ENCODE measurements at places on chromosomes 5 and 9.

- DNase-seq: no peak
Measured at GRCh38 chr5:61327760-61328753, 4.0 kb upstream of the ZSWIM6 start.

GRCh38 chr9:20397348-20397747, 225.0 kb downstream of the MLLT3 start:
- DNase-seq: no peak

- no peak for DNase-seq
Measured at GRCh38 chr5:110916381-110917049, 155.0 kb upstream of the TSLP start.

GRCh38 chr9:95874303-95874988, 1.0 kb upstream of the ERCC6L2 start:
- no peak for DNase-seq

DNA sequence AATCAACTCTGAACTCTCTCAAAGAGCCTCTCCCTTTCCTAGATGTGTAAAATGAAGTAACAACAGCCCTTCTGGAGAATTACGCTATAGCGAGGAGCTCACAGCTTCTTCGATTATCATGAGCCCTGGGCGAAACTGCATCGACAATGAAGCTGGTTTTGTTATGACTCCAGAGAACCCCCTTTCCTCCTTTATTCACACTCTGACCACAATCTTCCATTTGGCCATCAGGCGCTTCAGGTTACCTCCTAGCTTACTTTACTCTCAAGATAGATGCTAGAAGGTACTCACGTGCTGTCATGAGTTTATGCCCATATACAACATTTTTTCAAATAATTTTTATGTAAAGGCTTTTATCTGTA, 362.7 kb upstream of the RFX3 start:
- DNase-seq: no peak

DNA sequence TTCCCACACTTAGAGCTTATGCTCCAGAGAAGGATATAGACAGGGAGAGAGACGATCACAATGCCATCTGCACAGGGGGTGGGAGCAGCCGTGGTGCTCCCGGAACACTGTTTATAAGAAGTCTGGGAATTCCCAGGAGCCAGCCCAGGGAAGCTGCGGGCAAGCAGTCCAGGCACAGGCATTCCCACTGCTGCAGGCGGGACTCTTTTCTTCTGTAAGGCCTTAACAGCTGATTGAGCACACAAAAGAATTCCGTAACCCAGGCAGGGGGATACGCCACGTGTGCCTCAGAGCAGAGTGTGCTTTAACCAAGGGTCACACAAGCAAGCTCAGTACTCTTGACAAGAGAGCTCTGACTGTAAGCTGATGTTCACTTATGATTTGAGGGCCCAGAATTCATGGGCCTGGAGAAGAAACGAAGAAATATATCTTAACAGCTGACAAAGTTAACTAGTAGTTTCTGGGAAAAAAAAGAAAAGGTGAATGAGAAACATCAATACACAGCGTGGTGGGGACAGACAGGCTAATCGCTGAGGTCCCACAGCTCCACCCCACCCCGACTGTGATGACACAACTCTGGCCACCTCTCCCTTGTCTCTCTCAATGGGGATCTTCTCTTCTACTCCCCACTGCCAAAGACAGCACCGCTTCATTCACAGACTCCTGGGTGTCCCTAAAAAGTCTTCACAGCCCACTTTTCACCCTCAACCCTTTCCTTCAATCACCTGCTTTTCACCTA, 85.9 kb upstream of the SIMC1 start:
- no peak for DNase-seq

GRCh38 chr9:126613651-126614050, at the start of gene LMX1B:
Gene LMX1B, plus strand, starts transcription at chr9:126613928. Its CDS starts 522 bp downstream, at chr9:126614450.
- DNase-seq: no peak

DNA sequence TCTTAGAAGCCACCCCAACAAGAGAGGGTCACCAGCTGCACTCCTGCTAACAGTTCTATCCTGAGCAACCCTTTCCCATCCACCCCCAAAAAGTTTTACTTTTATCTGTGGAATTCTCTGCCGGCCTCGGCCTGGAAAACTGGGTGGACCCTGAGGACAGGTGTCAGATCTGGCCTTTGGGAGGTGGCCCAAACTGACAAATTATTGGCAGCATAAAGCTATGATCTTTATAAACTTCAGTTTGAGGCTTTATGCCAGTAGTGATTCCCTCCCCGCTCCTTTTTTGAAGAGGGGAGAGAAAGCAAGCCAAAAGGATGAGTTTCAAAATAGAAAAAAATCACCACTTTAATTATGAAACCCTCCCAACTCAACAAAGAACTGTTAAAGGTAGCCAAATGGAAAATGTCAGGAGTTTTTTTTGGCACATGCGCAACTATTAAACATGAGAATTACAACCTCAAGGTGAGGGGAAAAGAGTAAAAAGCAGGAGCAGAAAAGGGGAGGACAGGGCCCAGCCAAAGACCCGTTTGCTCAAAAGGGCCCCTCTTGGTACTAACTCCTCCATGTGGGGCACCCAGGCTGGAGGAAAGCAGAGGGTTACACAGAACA, 49.4 kb downstream of the FBXW11 start:
- DNase-seq: no peak

DNA sequence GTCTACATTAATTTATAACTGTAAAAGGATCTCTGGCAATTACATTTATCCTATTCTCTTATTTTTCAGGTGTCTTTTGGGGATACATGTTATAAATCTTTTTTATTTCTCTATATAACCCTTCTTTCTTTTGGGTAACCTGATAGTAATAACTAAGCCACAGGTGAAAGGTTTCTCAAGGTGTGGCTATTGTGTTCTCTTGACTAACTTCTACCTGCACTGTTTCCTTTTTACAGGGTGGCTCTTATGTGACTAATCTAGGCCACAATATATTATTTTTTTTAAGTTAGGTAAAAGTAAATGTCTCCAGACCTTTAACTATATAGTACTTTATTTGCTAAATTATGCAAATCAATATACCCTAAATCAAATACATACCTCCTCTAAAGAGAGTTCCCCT, 193.2 kb downstream of the EFNA5 start:
- DNase-seq: no peak

DNA sequence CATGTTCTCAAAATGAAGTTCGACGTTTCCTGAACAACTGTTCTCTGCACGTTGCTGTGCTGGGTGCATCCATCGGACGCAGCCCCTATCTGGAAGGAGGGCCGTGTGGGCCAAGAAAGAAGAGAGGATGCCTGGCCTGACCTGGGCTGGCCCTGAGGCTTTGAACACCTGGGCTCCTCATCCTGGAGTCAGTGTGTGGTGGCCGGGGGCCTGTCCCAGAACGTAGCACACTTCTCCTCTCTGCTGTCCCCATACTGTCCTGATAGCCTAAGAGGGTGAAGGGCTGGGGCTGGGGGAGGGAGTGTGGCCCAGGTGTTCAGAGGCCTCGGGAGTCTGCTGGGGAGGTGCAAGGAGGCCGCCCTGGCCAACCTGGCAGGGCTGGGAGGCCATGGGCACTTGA, 21.5 kb downstream of the COL5A1 start:
- DNase-seq: no peak

DNA sequence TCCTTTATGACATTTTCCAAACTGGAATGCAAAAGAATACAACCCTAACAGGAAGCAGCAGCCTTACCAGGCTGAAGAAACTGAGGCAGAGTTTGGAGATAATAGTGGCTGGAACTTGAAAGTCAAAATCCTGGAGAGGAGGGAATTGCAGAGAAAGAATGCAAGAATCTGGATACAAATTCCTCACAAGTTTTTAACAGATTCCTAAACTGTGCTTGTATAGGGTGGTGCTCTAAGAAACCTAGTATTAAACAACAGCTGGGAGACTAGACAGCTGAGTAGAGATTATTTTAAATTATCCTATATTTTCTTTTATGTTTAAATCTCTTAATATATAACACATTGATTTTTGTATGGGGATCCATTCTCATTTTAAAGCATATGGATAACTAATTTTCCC, 30.7 kb downstream of the INVS start:
- no peak for DNase-seq

DNA sequence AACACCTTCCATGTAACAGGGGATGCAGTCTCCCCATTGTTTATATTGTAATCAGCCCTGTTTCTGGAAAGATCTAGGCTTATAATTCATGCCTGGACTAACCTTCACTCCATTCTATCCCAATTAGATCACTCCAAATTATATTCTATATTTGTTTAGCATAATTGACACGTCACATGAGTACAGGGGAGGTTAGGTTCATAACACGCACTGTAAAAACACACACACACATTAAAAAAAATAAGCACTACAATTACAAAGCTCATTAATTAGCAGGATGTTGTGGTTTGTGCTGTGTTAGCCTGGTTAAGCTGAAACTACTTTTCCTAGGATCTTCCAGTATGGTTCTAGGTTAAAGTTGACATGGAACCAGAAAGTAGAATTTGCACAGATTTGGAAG, 126.0 kb downstream of the MLLT3 start:
- no peak for DNase-seq

DNA sequence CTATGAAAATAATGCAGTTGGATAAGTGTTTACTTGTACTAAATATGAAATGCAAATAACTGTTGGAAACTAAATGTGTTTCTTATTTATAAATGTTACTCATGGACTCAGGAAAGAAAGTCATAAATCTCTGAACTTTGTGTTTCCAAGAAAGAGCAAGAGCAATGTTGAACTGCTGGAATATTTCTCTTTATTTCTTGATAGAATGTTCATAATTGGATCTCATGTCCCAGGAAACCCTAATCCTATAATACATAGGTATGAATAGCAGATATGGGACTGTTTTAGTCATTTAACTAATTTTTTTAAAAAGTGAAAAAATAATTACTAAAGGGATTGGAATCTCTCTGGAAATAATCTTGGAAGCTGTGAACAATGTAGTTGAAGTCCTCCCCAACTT, 245.0 kb upstream of the ACTBL2 start:
- DNase-seq: no peak

GRCh38 chr5:153823036-153823435, 215.7 kb downstream of the FAM114A2 start:
- DNase-seq: no peak

DNA sequence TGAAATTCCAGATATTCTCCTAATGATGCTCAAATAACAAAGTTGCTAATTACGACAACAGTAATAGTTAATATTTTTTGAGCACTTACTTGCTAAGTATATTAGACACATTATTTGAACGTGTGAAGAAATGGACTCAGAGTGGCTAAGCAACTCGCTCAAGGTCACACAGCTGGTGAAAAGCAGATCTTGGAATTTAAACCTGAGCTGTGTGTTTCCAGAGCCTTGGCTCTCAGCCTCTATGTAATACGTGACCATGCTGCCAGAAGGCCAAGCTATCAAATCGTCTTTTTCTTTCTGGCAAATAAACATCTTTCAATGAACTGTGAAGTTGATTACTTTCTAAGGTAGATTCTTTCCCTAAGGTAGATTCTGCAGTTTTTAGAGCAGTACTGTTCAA, 61.6 kb downstream of the KCTD16 start:
- no peak for DNase-seq

DNA sequence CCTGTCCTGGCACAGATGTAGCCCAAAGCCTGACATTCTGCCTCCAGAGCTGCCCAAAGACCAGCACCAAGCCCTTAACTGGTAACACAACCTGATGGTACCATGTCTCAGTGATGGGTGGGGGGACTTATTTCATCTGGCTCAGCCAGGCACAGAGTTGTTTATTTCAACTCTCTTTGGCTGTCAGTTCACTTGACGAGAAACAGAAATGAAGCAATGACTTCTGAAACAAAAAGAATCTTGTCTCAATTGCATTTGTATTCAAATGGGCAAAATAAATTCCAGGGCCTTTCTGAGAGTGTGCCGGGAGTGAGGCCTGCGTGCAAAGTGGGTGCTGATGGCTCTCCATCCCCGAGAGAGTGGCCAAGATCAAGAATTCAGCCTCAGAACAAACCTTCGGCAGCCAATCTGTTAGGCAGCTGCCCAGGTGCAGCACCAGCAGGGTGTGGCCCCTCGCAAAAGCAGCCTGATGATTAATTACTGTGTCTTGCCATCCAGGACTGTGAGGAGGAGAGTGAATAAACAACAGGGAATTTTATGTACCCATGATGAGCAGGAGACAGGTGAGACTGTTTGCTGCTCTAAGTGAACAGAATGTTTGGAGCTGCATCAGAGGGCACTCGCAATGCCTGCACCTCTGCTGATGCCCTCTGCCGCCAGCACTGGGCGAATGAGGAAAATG, 238.0 kb downstream of the HSPA4 start:
- no peak for DNase-seq

DNA sequence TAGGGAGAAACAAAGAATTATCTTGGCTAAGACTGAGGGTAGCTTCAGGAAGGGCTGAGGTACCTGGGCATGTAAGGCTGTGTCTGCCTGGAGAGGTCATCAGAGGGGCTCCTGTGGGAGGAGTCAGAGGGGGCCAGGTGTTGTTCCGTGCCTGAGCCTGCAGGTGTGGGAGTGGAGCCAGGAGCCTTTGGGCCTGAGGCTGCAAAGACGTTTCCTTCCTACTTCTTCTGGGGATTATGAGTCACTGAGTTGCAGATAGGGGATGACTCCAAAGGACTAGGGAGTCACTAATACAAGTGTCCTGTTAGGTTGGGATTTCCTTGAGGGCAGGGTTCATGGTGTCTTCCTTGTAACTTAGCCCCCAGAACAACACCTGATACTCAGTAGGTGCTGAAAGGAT, 391.1 kb downstream of the ARHGEF28 start:
- DNase-seq: no peak

DNA sequence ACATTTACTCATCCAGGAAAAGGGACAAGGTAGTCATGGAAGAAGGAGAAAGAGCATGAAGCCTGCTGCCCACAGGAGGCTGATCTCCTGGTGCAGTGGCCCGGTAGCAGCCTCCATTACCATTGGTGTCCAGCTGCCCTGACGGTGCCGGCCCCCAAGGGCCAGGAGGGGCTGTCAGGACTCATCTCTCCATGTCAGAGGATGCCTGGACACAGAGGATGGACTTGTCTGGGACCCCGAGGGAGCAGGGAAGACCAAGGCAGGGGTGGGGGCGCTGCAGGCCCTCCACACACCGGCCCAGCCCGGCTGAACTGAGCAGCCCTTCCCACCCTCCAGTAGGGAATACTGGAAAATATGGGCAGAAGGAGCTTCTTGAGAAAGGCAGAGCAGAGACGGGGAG, 52.2 kb downstream of the IRX2 start:
- DNase-seq: no peak

DNA sequence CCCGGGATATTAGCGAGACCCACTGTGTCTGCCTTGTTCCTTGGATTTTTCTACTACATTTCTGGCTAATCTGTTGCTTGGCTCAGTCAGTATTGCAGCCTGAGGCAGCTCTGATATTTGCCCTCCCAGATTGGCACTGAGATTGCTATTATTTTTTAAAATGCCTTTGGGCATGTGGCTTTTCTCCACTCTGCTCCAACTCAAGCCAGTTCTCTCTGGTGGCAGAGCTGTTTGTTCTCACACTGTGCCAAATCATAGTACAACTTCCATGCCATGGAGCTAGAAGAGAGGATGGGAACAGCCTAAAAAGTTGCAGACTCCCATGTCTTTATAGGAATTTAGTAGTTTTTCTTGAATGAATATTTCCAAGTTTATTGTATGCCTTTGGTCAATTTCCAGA, 155.9 kb upstream of the ATP10B start:
- no peak for DNase-seq
